ENCODE measurements at places on chromosomes 7 and 10.

- DNase-seq = no peak
These were observed 560.4 kb downstream of the IPMK start for GRCh38 chr10:57707300-57707658.

GRCh38 chr10:70348228-70348850 is 34.1 kb downstream of the LRRC20 start:
- DNase-seq = no peak

- no peak for DNase-seq
These were observed 20.7 kb downstream of the FAM241B start for GRCh38 chr10:69650589-69651261.

DNA sequence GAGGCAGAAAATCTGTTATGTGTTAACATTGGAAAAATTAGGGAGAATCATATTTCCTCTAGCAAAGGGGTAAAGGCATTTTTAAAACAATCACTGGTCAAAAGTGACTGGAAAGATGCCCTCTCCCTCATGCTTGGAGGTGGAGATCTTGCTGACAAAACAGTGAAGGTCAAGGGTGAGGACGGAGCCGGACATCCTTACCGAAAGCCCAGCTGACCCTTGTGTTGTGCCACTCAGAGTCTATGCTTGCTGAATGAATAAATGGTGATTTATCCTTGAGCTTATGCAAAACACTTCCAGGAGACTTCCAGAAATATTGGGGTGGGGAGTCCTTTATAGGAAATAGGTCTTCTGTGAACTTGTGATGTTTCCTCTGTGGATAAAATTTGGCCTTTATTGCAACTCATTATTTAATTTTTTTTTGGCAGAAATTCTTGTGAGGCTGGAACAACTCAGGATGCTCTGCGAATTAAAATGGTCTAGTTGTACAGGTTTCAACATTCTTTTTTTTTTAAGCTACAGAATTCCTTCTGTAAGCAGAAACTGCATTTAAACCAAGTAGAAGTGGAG is 28.3 kb upstream of the ELMO1 start:
- no peak for DNase-seq

- DNase-seq = no peak
These were observed 5.6 kb downstream of the DPYSL4 start for GRCh38 chr10:132192076-132192975.

DNA sequence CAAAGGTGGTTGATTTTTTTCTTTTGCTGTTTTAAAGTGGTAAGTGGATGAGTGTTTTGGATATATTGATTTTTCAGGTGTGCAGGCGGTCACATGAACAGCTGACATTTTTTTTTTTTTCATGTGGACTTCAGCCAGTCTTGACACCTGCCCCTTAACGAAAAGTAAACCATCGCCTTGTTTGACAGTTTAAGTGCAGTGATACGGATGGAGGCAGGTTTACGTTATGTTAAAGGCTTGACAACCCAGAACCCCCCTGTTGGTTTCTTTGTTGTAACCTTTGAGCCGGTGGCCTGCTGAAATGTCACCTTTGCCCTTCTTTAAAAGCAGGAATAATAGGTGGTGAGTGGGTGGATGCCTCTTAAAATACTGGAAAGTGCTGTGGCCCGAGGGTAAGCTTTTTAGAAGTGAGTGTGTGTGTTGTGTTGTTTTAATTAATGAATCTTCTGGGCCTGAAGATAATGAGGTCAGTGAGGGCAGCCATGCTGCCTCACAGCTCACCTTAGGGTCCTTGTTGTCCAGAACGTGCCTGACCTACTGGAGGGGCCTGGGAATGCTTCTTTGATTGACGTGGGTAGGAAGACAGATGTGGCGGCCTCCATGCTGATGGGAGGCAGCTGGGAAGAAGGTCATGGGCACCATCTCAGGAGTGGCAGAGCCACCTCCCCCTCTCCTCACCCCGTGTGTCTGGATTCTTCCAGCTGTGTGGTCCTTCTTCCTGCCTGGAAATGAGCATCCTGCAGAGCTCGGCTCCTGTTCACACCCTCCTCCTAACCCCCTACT is 69.8 kb downstream of the TCF7L2 start:
- DNase-seq = no peak

DNA sequence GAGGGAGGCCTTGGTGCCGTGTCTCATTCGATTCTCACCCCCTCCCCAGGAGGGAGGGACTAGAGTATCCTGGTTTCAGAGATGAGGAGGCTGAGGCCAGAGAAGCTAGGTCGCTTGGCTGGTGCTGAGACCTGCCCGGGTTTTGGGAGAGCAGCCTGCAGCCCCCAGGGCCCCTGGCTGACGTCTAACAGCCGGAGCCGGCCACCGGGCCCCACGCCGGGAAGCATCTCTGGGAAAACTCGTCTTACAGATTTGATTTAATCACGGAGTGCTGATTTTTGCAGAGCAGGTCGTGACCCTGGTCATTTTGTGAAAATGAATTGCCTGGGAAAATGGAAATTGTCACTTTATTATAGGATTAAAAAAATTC is 97.5 kb downstream of the MICALL2 start:
- no peak for DNase-seq

GRCh38 chr7:84837405-84837804 is 349.5 kb downstream of the SEMA3D start:
- no peak for DNase-seq

DNA sequence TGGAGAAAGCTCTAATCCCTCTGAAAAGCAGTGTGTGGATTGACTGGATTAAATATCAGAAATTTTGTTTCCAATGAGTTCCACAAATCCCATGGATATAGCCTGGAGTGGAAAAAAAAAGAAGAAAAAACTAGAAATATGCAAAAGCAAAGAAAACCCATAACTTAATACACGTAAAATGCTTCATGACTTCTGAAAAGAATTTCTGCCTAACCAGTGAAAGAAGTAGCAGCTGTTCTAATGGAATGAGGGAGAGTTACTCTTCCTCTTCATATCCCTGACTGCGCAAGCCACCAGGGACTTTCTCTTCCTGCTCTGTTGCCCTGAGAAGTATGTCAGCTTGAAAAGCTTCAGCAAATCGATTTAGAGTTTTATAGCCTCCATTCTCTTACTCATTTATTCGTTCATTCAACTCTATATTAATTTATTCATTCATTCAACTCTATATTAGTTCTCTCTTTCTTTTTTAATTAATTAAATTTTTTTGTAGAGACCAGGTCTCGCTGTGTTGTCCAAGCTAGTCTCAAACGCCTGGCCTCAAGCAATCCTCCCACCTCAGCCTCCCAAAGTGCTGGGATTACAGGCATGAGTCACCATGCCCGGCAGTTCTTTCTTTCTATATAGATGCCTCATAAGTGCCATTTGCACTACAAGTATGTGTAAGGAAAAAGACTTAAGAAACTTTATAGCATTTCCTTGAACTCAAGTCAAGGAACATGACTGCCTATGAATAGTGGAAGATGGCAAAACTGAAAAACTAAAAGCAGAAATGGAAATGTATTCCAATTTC is 447.3 kb upstream of the NRP1 start:
- no peak for DNase-seq

GRCh38 chr7:38781991-38782390 is 127.0 kb downstream of the VPS41 start:
- DNase-seq = no peak

GRCh38 chr7:17564678-17565212 is 266.3 kb downstream of the AHR start:
- no peak for DNase-seq

DNA sequence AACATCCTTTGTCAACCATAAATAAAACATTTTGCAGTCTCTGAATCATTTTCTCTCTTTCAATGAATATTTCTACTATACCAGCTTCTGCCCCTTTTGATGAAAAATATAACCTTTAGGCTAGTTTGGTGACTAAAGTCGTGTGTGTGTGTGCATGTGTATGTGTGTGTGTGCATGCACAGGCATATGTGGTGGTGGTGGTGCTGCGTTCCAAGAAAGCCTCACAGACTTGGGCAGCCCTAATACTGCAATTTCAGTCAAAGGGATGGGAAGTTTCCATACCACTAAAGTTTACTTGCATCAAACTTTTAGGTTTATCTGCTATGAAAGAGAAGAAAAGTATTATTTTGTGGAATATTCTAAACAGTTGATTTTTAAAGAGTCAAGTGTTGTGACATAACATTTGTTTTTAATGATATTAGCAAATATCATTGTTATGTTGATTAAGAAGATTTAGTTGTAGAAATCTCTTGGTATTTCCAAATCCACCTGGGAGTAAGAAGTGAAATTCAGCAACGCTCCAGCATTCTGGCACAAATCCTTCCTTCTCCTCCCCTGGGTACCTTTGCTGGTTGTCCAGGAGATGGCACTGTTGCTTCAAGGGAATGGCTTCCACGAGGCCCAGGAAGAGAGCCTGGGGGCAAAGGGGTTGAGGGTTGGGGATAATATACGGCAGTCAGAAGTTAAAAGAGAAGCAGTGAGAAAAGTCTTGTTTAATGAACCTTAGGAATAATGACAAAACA is 41.5 kb downstream of the ASB4 start:
- DNase-seq = no peak

DNA sequence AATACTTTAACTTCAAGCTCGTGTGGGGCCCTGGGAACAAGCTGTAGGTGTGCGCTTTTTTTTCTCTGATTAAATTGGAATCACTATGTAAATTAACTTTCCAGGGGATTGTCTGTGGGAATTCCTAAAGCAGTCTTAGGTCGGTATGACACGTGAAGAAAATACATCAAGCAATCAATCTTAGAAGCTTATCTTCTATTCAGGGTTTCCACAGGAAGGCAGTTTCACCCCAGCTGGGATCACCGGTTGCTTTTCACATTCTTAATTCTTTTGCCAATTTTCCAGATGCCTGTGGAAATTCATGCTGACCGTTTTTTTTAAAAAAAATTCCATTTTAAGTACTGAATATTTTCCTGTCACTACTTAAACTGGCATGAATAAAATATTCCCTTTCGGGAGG is 41.9 kb downstream of the CAMK1D start:
- DNase-seq = no peak

- no peak for DNase-seq
These were observed 69.1 kb upstream of the WAC start for GRCh38 chr10:28463676-28464395.

DNA sequence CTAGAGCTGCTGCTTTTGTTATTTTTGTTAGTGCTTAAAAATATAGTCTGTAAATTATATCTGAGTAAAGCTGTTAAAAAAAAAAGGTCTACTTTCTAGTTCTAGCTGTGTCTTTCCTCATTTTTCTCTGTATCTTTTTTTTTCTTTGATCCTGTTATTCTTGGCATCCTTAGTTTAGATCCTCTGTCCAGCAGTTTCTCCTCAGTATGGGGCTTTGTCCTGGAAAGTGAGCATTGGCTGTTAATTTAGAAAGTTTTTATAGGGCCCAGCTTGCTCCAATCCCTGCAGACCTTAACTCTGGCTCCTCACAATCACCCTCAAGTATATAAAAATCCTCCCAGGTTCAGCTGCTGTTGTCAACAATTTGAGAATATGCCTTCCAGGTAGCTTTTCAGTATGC is 23.5 kb downstream of the DDX50 start:
- DNase-seq = no peak

GRCh38 chr10:86117051-86117450 is 249.5 kb downstream of the GRID1 start:
- no peak for DNase-seq

DNA sequence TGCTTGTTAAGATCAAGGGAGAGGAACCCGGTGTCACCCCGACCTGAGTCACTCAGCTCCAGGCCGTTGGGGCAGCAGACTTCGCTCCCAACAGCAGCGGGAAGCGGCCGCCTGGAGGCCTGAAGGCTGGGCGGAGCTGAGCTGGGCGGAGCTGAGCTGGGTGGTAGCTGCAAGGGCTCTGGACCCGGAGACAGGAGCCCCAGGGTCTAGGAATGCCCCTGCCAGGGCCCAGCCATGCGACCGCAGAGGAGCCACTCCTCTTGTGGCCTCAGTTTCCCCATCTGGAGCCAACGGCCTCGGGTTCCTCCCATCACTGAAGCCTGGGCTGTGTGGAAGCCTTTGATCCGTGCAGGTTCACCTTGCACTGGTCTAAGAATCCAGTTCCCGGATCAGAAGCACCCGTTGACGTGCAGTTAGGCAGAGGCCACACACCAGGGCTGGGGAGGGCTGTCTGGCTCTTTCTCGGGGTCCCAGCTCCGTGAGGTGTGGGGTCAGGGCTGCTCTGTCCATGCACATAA is 21.9 kb upstream of the DPYSL4 start:
- DNase-seq = no peak

DNA sequence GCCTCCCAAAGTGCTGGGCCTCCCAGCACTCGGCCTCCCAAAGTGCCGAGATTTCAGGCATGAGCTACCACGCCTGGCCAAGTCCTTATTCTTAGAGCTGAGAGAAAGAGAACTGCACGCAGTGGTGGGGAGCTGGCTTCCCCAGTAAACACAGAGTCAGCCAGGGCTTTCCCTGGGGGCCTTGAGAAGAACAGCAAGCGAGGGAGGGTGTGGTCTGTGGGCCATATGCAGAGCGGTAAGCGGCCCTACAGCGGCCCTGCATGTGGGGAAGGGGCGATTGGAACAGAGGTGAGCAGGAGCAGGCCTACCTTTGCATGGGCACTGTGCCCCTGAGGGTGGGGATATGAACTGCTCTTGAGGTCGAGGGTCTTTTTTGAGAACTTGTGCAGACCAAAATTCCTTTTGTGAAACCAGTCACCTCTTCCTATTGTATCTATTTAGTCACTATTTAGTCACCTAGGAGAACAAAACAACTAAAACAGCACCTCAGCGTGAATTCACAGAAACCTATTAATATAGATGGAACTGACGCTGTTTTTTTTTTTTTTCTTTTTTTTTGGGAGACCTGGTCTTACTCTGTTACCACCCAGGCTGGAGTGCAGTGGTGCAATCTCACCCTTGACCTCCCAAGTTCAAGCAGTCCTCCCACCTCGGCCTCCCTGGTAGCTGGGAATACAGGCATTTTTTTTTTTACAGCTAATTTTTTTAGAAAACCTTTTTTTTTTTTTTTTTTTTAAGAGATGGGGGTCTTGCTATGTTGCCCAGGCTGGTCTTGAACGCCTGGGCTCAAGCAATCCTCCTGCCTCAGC is 36.9 kb upstream of the SH2D4B start:
- DNase-seq = peak; percentile 73

DNA sequence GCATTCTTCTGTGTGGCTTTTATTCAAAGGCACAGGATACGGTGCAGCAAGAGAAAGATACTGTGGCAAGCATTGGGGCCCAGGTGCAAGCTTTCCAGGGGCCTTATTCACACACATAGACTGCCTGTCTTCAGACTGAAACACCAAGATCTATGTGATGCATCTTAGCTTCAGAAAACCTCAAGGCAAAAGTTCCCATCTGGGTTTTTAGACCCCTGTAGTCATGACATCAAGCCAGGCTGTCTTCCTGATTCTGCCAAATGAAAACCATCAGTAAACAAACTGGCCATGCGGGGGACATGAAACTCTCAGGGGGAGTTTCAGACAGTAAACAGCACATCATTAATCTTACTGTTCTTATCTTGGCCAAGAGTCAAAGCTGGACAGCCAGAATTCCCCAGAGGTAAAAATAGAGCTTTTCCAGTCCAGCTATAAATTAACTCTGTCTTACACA is 9.8 kb downstream of the AGBL3 start:
- DNase-seq = no peak
